Neural crest cell (in vitro differentiated cells): ENCODE measurements at places on chromosomes 12 and 14. TPM values are rescaled to one million over a fixed set of nuclear protein-coding genes. Genes with fewer than 3 reads are reported as not detected.

RERG gene
- 0.61 and 1.1 TPM in 2 replicates for total RNA-seq

TRAF3 gene
- 25.8 and 29.4 TPM in 2 replicates for total RNA-seq

SERPINA10 gene
- total RNA-seq = not detected in 2 replicates

PLA2G1B gene
- not detected in 2 replicates for total RNA-seq

- DNase-seq = no peak
These were observed 43.3 kb upstream of the EMP1 start for GRCh38 chr12:13153180-13153579.

GRCh38 chr12:132458846-132459641, 30.9 kb upstream of the FBRSL1 start:
- DNase-seq = no peak

DNA sequence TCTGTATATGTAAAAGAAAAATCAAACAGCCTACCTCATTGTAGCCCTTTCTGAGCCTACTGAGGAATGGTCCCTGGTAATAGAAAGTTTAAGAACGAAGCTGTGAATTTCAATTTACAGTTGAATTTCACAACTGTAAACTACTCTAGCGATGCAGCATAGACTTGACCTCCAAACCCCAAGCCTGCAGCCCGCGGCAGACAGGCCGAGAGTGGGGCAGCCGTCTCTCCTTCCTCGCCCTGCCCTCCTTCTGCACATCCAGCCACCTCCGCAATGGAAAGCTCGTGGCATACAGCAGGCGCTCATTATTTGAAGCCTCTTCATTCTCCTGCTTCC, 15.3 kb downstream of the RNASE2 start:
- DNase-seq = no peak
